NCI-H187 (cell line): ENCODE measurements at places on chromosomes 5 and 9.

DNA sequence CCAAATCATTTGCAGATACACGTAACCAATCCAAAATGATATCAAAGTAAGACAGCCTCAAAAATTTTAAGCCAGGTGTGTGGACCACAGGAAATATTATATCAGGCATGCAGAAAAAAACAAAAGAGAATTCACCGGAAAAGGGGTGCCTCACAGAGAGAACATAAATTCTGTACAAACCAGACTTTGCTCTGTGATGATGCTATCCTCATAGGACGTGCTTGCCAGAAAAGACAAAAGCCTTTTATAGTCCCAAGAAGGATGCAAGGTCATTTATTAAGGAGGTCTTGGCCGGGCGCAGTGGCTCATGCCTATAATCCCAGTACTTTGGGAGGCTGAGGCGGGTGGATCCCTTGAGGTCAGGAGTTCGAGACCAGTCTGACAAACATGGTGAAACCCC, 16.8 kb upstream of the ATP6V1G1 start:
- DNase-seq: no peak

- no peak for DNase-seq
Measured at GRCh38 chr9:95077766-95078370, 239.6 kb downstream of the FANCC start.

DNA sequence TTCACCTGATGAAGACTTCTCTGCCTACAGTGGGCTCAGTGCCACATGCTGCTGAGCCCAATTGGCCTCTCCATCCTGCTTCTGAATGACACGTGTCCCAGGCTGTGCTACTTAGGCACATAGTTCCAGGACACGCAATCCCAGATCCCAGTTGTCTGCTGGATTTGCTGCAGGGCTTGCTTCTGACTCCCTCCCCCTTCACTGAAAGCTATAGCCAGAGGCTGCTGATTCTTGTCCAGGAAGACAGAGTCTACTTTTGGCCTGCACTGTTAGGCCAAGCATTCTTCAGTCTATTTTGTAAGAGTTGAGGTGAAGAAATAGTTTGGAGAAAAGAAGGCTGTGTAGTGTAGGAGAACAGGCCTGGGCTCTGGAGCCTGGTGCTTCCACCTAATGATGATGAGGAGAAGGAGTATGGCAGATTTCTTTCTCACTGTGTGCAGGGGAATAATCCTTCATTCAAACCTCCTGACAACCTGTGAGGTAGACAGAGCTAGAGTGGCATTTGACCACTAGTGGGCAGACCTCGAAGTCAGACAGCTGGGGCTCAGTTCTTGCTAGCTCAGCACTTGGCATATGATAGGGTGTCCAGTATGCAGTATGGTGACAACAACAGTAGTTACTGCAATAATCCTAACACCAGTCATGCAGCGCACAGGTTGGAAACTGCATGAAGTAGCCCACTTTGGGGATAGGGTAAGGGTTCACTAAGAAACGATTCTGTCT, 19.5 kb upstream of the ASPN start:
- DNase-seq: no peak

GRCh38 chr9:133429641-133430161, 7.5 kb downstream of the ADAMTS13 start:
- no peak for DNase-seq

GRCh38 chr5:71862507-71863060, 143.5 kb downstream of the CARTPT start:
- DNase-seq: no peak

- no peak for DNase-seq
Measured at GRCh38 chr9:22157276-22157675, 148.2 kb upstream of the CDKN2B start.

- no peak for DNase-seq
Measured at GRCh38 chr5:106508894-106509293, 1161.8 kb downstream of the EFNA5 start.

DNA sequence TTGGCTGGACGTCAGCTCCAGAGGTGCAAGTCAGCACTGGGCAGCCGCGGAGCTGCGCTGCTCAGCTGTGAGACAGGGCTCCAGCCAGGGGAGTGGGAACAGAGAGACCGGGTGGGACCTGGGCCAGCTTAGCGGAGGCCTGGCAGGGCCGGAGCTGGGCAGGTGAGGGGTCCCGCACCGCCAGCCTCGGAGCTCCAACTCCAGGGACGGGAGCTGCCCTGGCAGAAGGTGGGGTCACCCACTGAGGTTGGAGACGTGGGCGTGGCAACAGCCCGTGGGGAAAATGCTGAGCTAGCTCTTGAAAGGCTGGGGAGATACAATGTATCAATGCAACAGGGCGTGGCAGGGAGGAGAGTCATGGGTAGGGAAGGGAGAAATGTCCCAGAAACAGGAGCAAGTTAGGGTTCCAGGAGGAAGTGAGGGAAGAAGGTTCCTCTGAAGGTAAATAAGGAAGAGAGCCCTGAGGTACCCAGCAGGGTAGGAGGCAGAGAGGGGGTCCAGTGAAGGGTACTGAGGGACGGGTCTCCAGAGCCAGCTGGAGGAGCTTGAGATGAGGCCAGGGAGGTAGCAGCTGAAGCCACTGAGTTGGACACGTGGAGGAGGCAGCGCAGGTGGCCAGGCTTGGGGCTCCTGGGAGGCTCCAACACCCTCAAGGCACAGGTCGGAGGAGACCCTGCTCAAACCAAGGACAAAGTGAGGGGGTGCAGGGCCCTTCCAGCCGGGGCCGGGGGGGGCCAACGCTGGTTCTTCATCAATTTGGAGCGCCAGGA, 736 bp upstream of the NKD2 start:
- DNase-seq: no peak
